ENCODE measurements at places on chromosomes 12 and 14.

- DNase-seq: no peak
Measured at GRCh38 chr14:89965839-89966238, 10.1 kb downstream of the TDP1 start.

DNA sequence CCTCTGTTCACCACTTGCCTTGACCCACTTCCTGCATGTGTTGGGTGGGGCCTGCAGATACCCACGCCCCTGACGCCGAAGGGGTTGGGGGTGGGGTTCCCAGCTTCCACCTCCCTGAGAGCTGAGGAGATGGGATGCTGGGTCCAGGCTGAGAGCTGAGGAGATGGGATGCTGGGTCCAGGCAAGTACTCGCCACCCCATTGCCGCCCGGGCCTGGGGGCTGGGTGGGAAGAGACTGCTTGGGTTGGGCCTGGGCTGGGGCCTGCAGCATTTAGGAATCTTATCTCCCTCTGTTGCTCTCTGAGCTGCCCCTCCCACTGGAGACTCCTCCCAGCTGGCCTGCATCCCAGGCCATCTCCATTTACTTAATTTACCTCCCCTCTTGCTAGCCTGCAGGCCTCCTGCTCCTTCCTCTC is 17.4 kb downstream of the TEAD4 start:
- DNase-seq: no peak

GRCh38 chr14:93105362-93105761 is 10.4 kb downstream of the ITPK1 start:
- no peak for DNase-seq

DNA sequence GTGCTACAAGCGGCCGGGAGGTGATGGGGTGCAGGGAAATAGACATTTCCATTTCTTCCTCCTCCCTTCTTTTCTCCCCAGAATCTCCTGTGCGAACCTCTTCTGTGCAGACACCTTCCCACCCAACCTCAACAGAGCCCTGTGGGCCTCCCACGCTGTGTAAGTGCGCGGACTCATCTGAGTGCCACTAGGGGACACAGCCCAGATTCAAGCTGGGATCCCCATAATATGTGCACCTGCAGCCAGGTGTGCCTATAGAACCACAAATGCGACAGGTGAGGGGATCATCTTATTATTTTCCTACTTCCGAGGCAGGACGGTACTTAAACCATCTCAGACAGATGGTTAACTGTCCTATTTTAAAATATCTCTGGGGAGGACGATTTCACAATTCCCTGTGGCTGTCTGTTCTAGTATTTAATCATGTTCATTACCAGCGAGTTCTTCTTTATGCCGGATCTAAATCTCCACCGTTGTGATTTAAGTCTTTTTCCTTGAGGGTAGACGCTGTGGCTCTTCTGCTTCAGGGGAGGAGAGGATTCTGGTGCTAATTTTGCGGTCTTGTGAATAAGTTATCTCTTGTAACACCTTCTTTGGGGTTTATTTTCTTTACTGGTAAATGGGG is 17.2 kb upstream of the CACNA1C start:
- no peak for DNase-seq

DNA sequence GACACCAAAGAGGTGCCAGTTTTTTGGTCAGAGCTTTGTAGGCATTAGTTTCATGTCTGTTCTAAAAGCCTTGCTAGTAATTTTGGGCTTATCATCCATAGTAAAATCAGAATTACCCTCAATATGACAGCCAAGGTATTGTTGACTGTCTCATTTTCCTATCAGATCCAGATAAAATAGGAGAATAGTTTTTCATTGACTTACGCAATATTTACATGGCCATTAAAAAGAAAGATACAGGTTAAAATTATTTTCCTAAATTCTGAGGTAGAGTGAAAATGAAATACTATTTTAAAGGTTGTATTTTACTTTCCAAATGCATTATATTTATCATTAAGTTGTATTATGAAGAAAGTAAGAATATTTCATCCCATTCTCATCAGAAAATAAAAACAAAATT is 203.7 kb downstream of the LRFN5 start:
- DNase-seq: no peak

DNA sequence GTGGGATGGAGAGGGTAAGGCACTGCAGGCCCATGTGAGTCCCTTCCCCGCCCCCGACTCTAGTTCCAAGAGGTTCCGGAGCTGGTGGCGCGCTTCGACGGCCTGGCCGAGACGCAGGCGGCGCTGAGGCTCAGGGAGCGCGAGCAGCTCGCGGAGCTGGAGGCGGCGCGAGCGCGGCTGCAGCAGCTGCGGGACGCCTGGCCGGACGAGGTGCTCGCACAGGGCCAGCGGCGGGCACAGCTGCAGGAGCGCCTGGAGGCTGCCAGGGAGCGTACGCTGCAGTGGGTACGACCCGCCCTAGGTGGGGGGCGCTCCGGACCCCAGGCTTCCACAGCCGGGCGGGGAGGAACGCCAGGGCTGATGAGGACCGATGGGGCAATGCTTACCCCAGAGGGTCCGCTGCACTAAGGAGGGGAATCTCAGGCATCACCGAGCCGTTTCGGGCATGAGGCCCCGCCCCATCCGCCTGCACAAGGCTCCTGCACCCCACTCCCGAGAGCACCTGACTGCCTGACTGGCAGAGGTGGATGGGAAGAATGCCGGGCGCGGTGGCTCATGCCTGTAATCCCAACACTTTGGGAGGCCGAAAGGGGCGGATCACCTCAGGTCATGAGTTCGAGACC is 4.9 kb downstream of the CFAP73 start:
- DNase-seq: no peak

DNA sequence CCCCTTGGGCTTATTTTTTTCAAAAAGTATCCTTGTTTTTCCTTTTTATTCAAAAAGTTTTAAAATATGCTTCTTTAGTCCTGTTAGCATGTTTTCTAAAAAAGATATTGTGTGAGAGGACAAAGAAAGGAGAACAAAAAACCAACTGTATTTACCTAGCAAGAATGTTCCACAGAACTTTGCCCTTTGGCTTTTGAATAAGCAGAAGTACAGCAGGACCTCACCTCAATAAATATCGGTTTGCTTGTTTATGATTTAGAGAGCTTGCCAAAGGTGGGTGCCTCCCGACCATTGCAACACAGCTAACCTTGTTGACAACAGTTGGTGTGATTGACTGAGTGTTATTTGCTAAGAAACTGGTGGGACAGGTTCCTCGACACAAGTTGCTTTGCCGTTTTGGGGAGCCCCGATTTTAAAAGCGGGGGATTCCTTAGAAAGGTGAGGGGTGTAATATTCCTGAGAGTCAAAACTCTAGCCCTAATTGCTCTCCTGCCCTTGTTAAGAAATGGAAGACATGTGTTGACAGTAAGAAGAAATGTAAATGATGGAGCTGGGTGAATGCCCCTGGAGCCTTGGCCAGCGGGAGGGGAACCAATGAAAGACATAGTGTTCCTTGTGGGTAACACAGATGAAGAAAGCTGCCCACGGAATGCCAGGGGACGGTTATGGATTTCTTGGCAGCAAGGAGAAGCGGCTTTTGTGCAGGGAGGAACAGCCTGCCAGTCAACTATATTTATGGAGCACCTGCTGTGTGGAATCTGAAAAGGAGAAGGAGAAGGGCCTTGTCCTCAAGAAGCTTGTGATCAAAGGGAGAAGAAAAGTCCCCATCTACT is 13.7 kb downstream of the MYBPC1 start:
- no peak for DNase-seq

- DNase-seq: no peak
Measured at GRCh38 chr12:89484470-89484869, 40.1 kb downstream of the GALNT4 start.

GRCh38 chr14:55845963-55846825 is 266.2 kb downstream of the KTN1 start:
- no peak for DNase-seq

- peak; percentile 49 for DNase-seq
Measured at GRCh38 chr12:113932381-113933196, 33.5 kb downstream of the RBM19 start.

DNA sequence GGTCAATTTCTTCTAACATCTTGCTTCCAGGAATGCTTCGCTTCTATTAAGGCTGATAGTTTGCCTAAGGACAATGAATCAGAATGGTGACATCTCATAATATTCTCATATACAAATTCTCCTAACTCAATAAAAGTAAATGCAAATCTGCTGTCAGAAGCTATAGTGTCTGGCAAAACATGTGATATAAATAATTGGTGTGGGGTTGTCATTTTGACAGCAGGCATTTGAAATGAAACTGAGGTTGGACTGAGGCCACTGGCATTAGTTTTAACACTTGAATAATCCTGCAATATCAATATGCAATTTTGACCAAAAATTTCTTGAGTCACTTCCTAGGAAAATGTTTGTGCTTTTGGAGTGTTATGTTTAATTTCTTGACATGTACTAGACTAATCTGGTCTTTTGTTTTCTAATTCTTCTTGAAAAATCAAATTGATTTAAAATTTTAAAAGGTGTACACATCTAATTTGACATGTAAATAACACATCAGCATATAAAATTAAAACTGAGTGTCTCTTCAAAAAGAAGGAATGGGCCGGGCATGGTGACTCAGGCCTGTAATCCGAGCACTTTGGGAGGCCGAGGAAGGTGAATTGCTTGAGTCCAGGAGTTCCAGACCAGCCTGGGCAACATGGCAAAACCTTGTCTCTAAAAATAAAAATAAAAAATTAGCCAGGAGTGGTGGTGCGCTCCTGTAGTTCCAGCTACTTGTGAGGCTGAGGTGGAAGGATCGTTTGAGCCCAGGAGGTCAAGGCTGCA is 92.3 kb upstream of the BTG1 start:
- no peak for DNase-seq

DNA sequence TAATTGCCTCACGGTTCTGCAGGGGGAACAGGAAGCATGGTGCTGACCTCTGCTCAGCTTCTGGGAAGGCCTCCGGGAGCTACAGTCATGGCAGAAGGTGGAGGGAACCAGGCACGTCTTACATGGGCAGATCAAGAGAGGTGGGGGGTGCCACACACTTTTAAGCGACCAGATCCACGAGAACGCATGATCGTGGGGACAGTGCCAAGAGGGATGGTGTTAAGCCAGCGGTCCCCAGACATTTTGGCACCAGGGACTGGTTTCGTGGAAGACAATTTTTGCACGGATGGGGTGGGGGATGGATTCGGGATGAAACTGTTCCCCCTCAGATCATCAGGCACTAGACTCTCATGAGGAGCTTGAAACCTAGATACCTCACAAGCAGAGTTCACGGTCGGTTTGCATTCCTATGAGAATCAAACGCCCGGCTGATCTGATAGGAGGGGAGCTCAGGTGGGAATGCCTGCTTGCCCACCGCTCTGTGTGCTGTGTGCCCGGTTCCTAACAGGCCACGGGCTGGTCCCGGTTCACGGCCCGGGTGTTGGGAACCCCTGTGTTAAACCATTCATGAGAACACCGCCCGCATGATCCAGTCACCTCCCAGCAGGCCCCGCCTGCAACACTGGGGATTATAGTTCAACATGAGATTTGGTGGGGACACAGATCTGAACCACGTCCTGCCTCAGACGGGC is 96.9 kb downstream of the ADGRD1 start:
- DNase-seq: no peak

DNA sequence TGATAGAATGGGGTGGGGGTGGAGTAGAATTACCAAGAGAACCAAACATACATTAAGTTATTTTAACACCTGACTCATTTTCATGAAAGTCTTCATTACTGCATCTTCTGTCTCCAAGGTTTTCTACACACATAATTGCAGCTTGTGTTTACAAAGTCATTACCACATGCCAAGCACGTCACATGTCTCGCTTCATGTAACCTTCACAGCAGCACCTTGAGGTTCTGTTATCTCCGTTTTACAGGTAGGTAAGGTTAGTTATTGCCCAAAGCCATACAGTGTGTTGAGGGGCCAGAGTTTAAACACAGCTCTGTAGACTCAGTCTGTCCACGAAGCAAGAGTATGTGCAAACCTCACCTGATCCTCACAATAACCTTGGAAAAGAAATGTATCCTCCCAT is 64.3 kb upstream of the RBM19 start:
- no peak for DNase-seq

GRCh38 chr14:89178800-89179535 is 238.1 kb downstream of the FOXN3 start:
- no peak for DNase-seq

DNA sequence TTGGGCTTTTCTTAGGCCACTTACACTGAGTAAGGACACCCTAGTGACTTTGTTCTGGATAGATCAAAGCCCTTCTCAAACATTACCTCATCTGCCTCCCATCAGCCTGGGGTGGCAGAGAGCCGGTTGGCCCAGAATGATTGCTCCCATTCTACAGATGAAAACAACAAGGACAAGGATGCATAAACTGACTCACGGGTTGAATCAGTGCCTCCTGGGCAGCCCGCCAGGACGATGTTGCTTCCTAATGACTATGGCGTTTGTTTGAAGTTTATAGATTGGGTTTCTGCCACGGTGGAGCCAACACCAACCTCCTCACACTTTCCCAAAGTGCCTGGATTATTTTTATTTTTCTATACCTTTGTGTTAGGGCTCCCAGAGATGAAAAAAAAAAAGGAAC is 3.6 kb upstream of the VRK1 start:
- no peak for DNase-seq

- no peak for DNase-seq
Measured at GRCh38 chr14:76129851-76130576, 21.7 kb upstream of the GPATCH2L start.

GRCh38 chr12:71046215-71046614 is 111.6 kb downstream of the TSPAN8 start:
- no peak for DNase-seq

DNA sequence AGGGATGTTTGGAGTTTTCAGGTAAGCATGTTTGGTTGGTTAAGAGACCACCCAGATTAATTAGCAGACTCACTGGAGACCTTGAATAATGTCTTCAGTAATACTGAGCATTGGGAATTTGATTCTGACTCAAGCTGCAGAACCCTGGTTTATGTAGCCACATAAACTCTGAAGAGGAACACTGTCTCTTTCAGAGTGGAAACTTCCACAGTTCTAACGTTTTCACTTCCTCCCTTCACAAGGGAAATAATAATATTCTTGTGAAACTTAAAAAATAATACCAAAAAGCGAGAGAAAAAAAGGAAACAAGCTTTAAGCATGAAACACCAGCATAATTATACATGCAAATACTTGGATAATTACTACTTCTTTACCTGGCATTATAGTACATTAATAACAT is 40.0 kb upstream of the ST8SIA1 start:
- no peak for DNase-seq

DNA sequence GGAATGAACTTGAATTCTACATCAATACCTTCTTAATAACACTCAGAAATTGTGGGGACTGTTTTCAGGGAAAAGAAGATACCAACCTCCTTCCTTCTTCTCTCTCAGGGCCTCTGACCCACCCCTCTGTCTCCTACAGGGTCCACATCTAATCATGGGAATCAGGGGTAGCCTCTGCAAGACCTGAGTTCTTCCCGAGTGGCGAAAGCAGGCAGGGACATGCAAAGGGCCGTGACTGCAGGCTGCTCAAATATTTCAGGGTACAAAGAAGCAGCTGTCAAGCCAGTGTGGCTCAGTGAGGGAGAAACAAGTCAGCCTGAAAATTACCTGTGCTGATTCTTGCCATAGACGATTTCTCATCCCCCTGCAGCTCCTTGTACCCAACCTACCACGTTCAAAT is 123.1 kb upstream of the PARP11 start:
- DNase-seq: no peak

GRCh38 chr12:219891-220352 is 6.0 kb upstream of the SLC6A12 start:
- peak; percentile 76 for DNase-seq

- no peak for DNase-seq
Measured at GRCh38 chr14:96001866-96002497, 37.2 kb upstream of the C14orf132 start.
